NCI-H1105 (cell line): ENCODE measurements at places on chromosomes 7 and 10.

- no peak for DNase-seq
These were observed 792.0 kb downstream of the TYW1 start for GRCh38 chr7:67788669-67789068.

GRCh38 chr7:26815426-26815825 is 49.0 kb downstream of the SKAP2 start:
- no peak for DNase-seq

- DNase-seq = peak; percentile 96
These were observed 522.5 kb downstream of the ETV1 start for GRCh38 chr7:13466874-13467547.

DNA sequence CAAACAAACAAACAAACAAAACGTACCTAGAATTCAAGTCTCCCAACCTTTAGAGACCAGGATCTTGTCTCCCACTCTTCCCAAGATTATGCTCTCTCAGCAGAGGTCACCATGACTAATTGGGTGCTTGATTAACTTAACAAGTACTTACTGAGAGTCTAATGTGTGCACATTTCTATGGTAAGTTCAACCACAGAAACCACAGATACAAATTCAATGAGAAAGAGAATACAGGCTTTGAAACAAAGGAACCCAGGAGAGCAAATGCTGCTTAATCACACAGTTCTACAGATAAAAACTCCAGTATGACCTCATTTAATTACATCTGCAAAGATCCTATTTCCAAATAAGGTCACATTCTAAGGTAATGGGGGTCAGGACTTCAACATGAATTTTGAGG is 142.8 kb downstream of the DNAJC1 start:
- DNase-seq = no peak

DNA sequence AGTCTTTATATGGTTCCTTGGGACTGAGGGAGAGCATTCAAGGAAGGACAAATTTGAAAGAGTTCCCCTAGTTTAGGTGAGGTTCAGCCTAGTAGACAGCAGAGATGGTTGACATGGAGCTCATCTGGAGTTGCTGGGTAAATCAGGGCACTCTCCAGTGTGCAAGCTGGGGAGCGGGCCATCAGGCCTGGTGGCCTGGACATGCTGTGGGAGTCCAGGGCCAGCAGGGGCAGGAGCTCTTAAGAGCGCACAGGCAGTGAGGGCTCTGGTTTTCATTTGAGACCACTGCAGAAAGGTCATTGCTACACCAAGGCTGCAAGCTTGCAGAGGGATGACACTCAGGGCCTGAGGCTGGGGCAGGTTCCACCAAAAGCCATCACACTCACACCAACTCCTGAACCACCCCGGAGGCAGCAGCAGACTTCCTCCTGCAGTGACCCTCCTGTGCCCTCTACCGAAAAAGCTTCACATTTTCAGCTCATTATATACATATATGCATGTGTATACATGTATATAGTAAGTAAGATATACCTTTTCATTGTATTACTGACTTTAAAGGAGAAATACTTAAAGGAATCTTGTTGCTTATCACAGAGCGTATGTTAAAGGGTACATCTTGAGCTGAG is 39.5 kb downstream of the STEAP1B start:
- no peak for DNase-seq

GRCh38 chr10:127291329-127291728 is 94.9 kb upstream of the INSYN2A start:
- DNase-seq = no peak

- DNase-seq = no peak
These were observed 18.8 kb downstream of the CHAT start for GRCh38 chr10:49632406-49633317.

DNA sequence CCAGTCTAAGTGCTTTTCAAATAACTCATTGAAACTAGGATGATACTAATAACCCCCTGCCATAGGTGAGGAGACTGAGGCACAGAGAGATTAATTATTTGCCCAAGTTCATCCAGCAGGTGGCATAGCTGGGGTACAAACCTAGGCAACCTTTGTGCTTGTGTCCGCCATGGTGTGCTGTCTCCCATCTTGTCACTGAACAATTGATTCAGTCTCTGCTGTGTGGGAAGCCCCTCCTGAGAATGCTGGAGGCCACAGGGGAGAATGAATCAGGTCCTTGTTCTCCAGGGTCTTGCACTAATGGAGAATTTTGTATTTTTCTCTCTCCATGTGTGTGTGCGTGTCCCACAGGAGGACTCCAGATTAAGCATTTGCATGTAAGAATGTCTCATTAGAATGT is 15.8 kb upstream of the TMEM236 start:
- DNase-seq = no peak

- no peak for DNase-seq
These were observed 34.8 kb downstream of the NEUROG3 start for GRCh38 chr10:69538461-69538860.

- DNase-seq = no peak
These were observed 47.0 kb downstream of the FOXL3 start for GRCh38 chr7:336810-337566.

GRCh38 chr7:97819161-97819560 is 53.0 kb downstream of the ASNS start:
- DNase-seq = no peak

GRCh38 chr10:646118-646524 is 43.3 kb downstream of the DIP2C start:
- DNase-seq = no peak

DNA sequence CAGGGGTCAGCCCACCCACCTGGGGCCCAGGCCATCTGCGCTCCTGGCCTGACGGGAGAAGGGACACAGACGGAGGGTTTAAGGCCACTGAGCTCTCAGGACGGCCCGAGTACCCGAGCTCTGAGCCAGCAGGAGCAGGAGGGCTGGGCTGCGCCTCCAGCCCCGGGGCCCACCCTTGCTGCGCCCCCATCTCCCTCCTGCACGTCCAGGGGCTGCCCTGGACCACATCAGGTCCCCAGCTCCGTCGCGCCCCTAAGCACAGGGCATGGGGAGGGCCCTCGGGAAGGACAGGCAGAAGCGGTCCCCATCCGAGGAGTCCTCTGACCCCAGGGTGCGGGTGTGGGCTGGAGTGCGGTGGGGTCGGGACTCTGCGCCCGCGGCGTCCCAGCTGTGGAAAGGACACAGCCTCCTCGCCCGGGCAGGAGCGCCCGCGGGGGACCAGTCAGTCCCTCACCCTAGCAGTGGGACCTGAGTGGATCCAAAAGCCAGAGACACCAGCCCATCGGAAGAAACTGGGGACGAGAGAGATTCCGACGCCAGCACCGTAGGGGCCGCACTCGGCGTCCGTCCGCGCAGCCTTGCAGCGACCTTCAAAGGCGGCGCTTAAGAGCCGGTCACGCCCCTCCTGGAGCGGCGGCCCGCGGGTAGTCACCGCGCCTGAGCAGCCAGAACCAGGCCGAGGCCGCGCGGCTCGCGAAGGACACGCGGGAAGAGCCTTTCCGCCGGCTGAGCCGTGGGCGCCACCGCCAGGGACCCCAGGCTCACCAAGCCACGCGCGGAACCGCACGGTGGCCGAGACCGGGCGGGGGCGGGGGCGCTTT is 15.9 kb downstream of the CAMK2B start:
- DNase-seq = no peak

GRCh38 chr7:108027239-108027638 is 24.3 kb upstream of the LAMB1 start:
- DNase-seq = no peak

GRCh38 chr7:142438235-142438922 is 180.5 kb upstream of the PRSS58 start:
- no peak for DNase-seq

- no peak for DNase-seq
These were observed 1.7 kb downstream of the AGR2 start for GRCh38 chr7:16803125-16803524.

DNA sequence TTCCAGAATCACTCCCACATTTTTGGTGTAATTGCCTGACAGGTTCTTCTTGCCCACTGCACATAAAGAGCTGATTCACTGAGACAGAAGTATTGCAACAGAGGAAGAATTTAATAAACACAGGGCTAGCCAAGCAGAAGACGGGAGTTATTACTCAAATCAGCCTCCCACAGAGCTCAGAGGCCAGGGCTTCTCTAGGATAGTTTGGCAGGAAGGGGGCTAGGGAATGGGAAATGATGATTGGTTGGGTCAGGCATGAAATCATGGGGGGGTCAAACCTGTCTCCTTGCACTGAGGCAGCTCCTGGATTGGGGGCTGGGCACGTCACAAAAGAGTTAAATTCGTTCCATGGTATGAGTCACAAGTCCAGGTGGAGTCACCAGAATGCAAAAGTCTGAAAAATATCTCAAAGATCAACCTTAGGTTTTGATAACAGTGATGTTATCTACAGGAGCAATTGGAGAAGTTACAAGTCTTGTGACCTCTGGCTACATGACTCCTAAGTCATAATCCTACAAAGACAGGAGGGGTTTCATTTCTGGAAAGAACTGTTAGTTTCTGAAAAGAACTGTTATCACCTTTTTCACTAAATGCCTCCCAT is 30.2 kb upstream of the ERCC6 start:
- no peak for DNase-seq

DNA sequence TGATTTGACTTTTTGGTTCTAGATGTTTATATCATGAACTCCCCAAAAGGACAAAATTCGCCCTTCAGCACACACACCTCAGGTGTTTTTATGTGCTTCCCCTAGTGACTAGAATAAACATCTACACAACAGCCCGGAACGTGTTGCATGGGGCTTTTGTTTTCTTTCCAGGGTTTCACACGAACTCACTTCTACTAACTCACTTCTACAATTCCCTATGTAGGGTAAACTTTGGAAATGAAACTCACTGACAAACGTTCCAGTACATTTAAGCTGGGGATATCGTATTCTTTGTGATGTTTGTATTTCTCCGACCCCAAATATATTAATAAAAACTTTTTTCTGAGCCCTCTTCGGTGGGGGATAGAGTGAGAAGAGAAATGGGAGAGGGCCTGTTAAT is 1.4 kb downstream of the TRA2A start:
- DNase-seq = peak; percentile 16
